ENCODE measurements at places on chromosomes 16 and 17.

GRCh38 chr16:54576785-54577184 is 290.2 kb upstream of the IRX3 start:
- no peak for DNase-seq

GRCh38 chr17:40074871-40075200 is 12.1 kb downstream of the THRA start:
- DNase-seq: no peak

GRCh38 chr17:72476575-72476986 is 355.8 kb downstream of the SOX9 start:
- DNase-seq: no peak

DNA sequence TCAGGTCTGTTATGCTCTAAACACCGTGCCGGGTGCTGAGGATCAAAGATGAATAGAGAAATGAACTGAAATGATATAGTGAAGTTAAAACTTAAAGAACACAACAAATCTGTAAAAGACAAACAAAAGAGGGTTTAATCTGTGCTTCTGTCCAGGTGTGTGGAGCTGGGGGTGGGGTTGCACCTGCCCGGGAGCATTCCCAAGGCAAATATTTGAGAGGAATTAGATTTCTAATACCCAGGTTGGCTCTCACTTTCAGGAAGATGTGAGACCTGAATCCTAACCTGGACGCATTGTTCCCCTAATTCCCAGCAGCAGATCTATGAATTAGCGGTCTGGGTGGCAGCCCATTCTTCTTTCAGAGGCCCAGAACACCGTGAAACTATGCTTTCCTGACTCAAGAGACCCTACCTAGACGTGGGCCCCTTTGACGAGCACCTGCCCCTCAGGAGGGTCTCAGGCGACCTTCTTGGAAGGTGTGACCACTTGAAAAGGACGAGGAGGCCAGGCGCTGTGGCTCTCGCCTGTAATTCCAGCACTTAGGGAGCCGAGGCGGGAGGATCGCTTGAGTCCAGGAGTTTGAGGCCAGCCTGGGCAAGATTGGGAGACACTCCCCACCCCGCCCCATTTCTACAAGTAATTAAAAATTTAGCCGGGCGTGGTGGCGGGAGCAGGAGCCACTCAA is 677 bp upstream of the RANGRF start:
- DNase-seq: no peak

DNA sequence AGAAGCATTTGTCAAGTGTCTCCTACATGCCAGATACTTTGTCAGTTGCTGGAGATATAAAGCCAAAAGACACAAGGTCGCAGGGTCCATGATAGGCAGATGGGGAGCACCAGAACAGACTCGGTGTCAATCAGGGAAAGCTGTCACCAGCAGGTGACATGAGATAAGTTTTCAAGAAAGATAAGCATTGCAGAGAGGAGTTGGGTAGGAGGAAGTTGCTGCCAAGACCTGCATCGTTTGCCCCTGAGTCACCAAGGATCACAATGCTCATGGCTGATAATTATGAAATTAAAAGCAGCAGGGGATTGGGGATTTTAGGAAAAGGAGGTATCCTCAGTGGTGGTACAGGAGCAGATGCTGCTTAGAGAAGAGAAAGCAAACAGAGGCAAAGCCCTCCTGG is 551.1 kb upstream of the CDH11 start:
- no peak for DNase-seq

- DNase-seq: no peak
Observed at GRCh38 chr17:63483038-63483437, 6.2 kb downstream of the ACE start.

GRCh38 chr16:31519759-31520431 is 7.8 kb upstream of the AHSP start:
- DNase-seq: no peak

- no peak for DNase-seq
Observed at GRCh38 chr17:83170571-83171260, 91.3 kb downstream of the METRNL start.

- DNase-seq: no peak
Observed at GRCh38 chr17:79473876-79474440, 136.9 kb downstream of the RBFOX3 start.

GRCh38 chr17:76027159-76027839 is at the start of gene EVPL:
EVPL (minus strand) TSS chr17:76027306; CDS start chr17:76027198, 108 bp downstream.
- DNase-seq: no peak

DNA sequence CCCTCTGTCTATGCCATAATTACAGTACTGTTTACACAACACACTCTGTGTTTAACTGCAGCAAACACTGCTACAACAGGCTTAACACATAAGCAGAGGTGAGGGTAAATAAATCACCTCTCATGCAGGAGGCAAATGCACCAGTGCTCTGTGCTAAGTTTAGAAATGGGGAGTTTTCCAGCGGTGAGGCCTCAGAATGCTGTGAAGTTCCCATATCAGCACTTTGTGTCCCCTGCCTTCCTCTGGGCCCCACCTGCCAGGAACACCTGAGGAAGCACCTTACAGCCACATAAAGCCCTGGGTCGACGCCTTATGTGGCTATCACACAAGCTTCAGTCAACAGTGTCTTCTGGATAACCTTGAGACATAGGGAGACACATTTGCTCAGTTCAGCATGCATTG is 304.5 kb downstream of the HAPSTR1 start:
- DNase-seq: no peak

- DNase-seq: no peak
Observed at GRCh38 chr17:77085926-77086432, 54.8 kb upstream of the SEC14L1 start.

- DNase-seq: peak; percentile 82
Observed at GRCh38 chr17:58344047-58344790, 7.8 kb downstream of the SUPT4H1 start.

GRCh38 chr17:37050920-37051319 is 102.2 kb downstream of the AATF start:
- no peak for DNase-seq

- peak; percentile 15 for DNase-seq
Observed at GRCh38 chr16:1152123-1152638, 725 bp upstream of the CACNA1H start.

DNA sequence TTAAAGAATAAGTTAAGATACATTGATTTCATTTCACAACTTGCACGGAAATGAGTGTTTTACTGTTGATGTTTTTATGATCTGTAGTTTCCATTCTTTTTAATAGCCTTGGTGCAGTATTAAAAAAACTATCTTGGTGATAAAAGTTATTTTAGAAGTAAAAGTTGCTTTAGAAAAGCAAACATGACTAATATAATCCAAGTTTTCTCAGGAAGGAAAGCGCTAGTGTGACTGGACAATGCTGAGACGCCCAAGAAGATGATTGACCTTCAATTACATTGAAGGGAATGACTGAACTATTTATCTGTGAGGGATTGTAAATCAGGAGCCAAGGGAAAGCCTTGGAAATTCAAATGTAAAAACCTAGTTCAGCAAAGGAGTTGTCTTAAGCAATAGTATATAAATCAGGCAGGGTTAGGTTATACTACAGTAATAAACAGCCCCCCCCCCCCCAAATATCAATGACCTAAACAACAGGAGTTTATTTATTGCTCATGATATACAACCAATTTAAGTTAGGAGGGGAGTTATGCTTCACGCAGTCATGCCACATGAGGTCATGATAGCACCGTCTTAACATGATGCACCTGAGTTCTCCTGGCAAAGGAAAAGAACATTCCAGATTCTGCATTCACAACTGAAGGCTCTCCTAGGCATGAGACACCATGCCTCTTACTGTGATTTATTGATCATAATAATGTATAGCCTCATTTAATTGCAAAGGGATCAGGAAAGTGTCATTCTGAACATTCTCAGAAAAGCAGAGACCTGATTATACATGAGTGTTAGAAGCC is 443.8 kb downstream of the CDH13 start:
- no peak for DNase-seq

- DNase-seq: no peak
Observed at GRCh38 chr16:63789603-63790002, 1332.3 kb downstream of the CDH11 start.

DNA sequence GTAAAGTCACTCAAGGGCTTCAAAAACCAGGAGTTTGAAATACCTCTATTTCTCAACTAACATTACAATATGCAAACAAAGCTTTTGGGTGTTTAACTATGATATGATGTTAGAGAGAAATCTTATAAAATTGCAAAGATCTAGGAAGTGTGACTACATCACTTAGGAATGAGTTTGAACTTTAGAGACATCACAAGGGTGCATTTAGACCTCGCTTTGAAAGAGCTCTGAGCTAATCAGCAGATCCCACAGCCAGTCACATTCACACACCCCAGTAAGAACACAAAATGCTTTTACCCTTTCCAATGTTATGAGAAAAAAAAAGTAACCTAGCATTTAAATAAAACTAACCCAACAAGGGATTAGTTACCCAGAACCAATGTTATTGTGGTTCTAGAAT is 45.2 kb downstream of the HYDIN start:
- no peak for DNase-seq

DNA sequence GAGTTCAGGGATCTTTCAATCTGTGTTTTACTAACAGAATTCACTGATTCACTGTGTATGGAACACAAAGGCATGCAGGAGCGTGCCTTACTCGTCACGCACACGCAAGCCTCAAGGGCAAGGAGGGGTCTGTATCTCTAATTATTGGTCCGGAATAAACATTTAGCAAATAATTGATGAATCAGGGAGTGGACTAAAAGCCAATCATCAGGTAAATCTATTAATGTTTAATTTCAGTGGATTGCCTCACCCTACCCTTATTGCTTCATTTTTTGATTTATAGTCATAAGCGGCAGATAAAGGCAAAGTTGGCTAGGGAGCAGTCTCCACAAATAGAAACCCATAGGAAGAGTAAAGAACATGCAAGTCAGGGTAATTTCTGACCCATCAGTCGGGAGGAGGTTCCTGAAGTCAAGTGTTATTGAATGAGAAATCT is 7.4 kb upstream of the HSD17B2 start:
- DNase-seq: no peak

DNA sequence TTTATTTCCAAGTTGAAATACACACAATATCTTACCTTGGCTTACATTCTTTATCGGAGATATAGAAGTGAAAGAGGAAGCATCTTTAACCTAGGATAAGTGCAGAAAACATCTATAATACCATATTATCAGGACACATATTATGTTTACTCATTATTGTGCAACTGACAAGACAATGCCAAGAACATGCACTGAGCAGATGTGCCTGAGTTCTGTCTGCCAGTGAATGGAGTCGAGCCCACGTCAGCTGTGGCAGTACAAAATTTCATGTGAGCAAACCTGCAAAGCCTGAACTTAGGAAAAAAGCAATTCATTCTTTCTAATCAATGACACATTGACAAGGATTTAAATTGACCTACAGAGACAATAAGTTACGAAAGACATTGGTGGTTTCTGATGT is 154.4 kb downstream of the AXIN2 start:
- no peak for DNase-seq

DNA sequence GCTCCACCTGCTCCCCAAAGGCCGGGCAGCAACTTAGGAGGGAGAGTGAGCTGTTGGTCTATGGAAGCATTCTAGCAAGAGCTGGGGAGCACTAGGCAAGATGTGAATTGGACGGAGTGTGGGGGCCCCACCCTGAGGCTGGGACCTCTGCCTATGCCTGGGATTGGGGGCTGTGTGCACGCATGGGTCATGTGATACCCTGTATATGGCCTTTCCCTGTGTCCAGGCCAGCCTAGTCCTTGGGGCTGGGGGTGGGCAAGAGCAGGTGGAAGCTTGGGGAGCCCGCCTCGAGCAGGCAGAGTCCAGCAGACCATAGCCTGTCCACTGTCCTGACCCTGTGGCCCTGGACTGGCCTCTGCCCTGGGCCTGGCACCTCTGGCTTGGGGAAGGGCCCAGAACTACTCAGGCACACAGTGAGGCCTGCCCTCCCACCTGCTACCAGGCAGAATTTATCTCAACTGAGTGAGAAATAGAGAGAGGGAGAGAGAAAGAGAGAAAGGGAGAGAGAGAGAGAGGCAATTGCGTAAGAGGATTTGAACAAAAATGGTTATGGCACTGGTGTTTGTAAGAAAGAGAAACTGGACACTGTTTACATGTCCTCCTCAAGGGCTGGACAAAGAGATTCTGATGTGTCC is 19.1 kb downstream of the PDP2 start:
- DNase-seq: no peak

DNA sequence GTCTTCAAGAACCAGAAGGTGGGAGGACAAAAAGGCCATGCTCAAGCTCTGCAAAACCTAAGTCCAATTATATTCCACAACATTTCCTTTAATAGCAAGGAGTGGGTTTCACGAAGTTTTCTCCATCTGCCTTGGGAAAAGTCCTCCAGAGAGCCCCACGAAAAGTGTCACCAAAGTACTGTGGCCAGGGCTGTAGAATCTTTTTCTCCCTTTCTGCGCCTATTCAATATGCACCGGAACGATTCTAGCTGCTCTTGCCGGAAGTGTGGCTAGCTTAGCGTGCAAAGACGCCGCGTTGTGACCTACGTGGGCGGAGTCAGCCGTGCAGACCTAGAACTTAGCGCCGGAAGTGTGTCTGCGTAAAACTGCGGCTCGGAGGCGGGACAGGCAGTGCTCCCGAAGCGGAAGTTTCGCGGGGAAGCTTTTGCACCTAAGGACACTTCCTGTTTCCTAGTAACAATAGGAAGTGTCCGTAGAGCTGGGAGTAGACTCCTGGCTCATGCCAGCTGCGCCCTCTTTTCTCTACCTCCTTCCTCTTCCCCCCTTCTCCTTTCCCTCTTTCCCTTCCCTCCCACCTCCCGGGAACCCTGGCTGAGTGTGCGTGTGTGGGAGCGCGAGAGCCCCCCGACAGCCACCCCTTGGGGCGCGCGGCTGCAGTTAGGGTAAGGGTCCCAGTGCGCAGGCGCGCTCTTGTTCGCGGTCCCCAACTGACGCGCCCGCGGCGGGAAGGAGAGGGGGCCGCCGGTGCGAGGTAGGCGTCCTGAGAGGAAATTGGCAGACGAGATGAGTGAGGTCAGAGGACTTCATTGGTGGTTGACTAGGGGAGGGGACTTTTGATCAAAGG is at the start of the genes ZNF646 and ZNF668:
Gene ZNF646 (plus strand): TSS at position 453 of the 844 bp plus-strand sequence. CDS start 1,903 bp downstream, outside the sequence.
Gene ZNF668 (minus strand): TSS at position 271 of the 844 bp plus-strand sequence. CDS start 9,781 bp downstream, outside the sequence.
- peak; percentile 96 for DNase-seq

- peak; percentile 14 for DNase-seq
Observed at GRCh38 chr16:3431779-3432219, 11.5 kb downstream of the ZNF597 start.

- no peak for DNase-seq
Observed at GRCh38 chr17:77756846-77757560, 201.5 kb upstream of the TNRC6C start.

GRCh38 chr17:78401246-78401645 is 22.8 kb downstream of the PGS1 start:
- DNase-seq: no peak

DNA sequence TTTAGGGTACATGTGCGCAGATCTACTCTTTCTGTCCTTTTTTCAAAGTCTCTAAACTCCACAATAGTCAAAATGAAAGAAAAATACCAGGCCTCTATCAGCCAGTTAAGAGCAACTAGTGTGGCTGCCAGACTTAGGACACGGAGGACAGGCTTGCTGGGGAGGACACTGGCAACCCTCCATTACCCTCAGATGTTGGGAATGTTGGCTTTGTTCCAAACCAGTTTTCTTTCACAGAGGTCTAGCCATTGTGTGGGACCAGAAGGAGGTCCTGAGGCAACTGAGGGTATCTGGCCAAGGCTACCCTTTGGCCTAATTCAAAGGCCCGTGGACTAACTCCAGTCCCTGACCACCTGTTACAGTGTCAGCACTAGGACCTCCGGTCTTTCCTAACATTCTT is 51.2 kb upstream of the MED9 start:
- no peak for DNase-seq

GRCh38 chr17:13597723-13598347 is 3.9 kb downstream of the HS3ST3A1 start:
- peak; percentile 2 for DNase-seq

- DNase-seq: no peak
Observed at GRCh38 chr17:79646721-79647455, 36.0 kb upstream of the RBFOX3 start.

- DNase-seq: no peak
Observed at GRCh38 chr16:29742683-29743275, 3.0 kb downstream of the C16orf54 start.

- DNase-seq: no peak
Observed at GRCh38 chr16:1781758-1782407, 488 bp downstream of the SPSB3 start.
